Coronary artery (tissue), 2 donors: ENCODE measurements at places on chromosomes 2 and 18.

DNA sequence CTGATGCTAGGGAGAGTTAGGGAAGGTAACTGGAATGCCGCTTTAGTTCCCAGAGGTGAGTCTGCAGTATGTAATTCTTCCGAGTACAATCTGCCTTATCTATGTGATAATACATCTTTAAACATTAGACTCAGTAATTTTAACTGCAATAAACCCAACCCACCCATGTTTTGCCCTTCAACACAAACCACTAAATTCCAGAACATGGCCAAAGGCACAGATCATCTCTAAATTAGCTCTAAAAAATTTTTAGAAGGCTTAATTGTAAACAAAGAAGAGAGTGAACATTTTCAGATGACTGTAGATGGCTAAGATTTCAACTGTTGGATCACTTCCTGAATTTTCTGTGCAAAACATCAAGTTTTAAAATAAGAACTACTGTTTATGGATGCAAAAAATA is 488.7 kb upstream of the ID2 start:
- DNase-seq: no peak

GRCh38 chr2:130963196-130963848 is 126.6 kb downstream of the ARHGEF4 start:
- no peak for DNase-seq

DNA sequence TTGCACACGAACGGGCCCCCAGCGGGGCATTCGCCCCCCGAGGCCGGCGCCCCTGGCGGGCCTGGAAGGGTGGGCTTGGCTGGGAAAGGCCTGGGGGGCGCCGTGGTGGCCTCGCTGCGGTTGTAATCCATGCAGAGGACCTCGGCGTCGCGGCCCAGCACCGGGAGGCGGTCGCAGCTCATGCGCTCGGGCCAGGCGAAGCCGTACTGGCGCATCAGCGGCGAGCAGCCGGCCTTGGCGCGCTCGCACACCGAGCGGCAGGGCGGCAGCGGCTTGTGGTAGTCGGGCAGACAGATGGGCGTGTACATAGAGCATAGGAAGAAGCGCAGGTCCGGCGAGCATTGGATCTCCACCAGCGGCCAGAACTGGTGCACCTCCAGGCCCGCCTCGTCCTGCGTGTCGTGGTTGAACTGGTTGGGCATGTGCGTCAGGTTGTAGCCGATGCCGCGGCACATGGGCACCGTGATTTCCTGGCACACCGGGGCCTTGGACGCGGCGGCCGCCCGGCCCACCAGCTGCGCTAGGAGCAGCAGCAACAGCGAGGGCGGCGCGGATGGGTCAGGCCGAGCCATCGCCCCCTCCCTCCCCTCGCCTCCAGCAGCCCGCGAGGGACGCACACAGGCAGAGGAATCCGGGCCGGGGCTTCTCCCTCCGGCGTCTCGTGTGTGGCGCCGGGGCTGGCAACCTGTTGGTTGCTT is 1.4 kb downstream of the FZD5 start:
- peak; percentile 77 for DNase-seq

DNA sequence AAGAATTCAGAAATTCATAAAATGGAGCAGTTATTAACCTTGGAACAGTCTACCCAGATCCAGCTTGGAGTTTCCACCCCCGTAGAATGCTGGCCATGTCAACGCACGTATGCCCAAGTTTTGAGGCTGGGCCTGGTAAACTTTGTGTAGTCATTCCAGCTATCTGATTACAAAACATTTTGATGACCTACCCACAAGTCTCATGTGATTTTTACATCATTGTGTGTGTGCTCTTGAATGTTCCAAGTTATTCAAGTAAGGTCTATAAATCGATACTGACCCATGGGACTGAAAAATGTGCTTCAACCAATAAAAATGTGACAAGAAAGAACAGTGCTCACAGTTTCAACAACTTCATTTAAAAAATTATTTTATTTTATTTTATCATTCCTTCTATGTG is 32.5 kb upstream of the ICOS start:
- no peak for DNase-seq

- no peak for DNase-seq
These were observed 83.3 kb upstream of the POMC start for GRCh38 chr2:25251422-25252273.

DNA sequence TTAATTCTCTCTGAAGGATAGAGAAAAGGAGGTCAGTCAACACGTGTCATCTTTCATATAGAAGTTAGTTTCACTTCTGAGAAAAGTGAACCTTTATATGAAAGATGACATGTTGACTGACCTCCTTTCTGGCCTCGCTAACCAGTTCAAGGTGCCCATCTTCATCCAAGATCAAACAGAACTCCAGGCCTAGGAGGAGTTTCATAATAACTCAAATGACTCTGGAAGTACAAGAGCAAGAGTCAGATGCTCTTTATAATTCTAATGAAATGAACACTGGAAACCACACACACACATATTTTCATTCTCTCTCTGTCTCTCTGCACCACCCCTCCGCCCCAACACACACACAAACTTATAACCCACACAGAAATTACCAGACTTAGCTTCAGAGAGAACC is 16.3 kb downstream of the ANKRD44 start:
- DNase-seq: no peak

DNA sequence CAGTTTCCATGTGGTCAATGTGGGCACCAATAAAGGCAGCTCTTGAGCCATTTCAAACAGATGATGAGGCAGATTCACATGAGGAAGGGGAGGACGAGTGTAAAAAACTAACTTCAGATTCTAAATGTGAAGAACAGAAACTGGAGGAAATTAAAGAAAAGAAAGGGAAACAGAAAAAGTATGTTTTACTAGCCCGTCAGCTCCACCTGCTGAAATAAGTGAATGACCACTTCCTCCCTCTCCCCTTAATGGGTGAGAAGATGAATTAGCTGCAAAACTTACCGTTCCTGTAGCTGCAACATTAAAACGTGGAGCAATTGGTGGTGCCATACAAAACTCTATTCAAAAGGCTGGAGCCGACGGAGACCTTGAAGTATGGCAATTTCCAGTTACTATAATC is 203.5 kb downstream of the UXS1 start:
- no peak for DNase-seq
